ENCODE measurements at places on chromosomes 4 and X.

DNA sequence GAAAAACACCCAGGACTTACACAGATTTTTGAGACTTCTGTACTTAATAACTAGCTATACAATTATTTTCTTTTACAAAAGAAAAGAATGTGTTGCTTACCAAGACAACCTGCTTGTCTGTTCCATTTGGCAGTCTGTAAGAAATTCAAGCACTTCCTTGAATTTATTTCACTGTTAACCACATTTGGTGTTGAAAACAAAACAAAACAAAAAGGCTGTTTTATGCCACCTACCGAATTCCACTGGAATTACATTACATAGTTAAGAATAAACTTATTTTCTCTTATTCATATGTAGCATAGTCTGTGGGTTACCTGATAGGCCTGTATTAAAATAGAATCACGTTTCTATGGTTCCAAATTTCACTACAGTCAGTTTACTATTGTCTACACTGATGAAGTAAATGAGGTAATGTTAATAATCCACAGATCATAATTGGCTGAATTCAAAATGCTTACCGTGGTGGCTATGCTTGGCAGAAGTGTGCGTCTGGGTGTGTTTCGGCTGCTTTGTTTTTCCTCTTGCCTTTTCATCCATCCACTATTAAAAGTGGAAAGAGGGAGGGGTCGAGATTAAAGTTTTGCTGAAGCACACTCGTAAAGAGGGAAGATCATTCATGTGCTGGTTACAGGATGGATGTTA, at the start of gene TLR1:
Gene TLR1 (minus strand): TSS at position 138 of the 642 bp plus-strand sequence. CDS start 5,960 bp downstream, outside the sequence.
- no peak for DNase-seq

DNA sequence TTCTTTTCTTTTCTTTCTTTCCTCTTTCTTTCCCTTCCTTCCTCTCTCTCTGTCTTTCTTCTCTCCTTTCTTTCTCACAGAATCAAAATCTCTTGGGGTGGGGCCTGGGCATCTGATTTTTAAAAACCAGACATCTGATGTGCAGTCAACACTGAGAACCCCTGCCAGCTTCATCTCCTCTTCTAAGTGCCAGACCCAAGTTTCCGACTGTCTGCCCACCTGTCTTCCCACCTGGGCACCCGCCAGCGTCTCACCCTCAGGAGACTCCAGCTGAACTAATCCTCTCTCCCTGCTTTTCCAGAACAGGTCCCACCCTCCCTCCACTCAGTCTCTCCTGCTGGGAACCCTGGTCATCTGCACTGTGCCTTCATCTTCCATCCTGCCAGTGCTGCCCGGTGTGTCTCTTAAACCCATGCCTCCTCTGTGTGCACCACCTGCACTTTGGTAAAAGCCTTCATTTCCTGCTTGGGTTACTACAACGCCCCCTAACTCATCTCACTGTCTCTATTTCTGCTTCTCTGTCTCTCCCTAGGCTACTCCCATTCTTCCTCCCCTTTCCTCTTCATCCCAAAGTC, 2.8 kb downstream of the SOD3 start:
- DNase-seq: no peak

DNA sequence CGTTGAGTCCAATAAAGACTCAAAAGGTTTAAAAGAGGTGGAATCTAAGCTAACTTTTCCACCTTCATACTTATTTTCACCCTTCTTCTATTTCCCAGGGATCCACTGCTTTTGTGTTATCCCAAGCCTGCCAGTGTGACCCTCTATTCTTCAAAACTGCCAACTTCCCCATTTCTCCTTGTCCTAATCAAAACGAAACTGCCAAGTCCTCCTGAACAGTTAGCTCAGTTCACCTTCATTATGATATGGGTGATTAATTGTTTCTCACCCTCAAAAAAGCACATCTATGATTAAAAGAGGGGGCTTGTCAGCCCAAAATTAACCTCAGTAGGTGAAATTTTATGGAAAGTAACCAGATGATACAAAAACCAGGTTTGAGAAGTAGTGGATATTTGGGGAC, 108.4 kb downstream of the GUCY2F start:
- no peak for DNase-seq

DNA sequence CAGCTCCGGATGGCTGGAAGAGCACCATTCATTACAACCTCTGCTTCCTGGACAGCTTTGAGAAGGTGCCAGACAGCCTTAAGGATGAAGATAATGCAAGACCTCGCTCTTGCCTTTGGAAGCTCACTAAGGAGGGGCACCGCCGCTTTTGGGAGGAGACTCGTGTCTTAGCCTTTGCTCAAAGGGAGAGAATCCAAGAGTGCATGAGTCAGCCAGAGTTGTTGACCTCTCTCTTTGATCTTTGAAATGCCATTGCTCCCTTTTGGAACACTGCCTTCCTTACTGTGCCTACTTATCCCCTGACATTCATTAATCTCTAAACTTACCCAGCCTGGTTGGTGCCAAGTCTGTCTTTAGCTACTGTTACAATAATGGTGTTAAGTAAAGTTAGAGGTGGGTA, 1.2 kb downstream of the FOXR2 start:
- DNase-seq: no peak

GRCh38 chr4:178293601-178294000, 851.4 kb upstream of the AGA start:
- no peak for DNase-seq

DNA sequence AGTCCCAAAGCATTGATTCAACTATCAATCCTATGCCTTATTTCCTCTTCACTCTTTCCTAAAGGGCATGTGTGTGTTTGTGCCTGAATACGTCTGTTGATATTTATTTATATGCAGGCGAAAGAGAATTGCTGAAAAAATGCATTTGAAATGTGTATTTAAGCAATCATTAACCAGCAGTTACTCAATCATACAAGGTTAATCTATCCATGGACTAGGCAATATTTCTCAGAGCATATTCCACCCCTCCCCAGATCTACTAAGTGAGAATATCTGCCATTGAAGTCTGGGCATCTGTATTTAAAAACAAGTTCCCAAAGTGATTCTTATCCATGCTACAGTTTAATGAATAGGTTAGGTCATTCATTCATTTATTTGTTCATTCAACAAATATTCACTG, 113.6 kb downstream of the RASGEF1B start:
- no peak for DNase-seq

- no peak for DNase-seq
These were observed 4.0 kb downstream of the CENPU start for GRCh38 chr4:184729946-184730345.

GRCh38 chr4:108774809-108775530, 12.1 kb upstream of the ETNPPL start:
- DNase-seq: no peak

DNA sequence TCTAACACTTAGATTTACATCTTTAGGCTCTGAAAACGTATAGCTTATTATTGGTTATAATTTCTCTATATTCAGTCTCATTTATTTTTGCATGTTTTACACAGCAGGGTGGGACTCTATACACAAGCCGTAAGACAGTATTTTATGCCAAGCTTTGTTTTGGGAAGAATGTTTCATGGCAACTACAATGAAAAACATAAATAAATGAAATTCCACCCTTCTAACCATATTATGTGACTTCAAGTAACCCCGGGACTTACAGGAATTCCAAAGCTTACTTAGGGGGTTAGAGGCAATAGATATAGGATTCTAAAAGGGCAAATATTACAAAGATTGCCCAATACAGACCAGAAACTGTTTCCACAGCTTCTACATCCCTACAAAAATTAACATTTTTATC, 370.9 kb downstream of the PRR32 start:
- no peak for DNase-seq

- no peak for DNase-seq
These were observed 48.6 kb upstream of the AP1S2 start for GRCh38 chrX:15903186-15903681.

GRCh38 chrX:13473442-13474163, 95.8 kb upstream of the EGFL6 start:
- no peak for DNase-seq

GRCh38 chr4:85700362-85700761, 225.4 kb downstream of the ARHGAP24 start:
- no peak for DNase-seq

DNA sequence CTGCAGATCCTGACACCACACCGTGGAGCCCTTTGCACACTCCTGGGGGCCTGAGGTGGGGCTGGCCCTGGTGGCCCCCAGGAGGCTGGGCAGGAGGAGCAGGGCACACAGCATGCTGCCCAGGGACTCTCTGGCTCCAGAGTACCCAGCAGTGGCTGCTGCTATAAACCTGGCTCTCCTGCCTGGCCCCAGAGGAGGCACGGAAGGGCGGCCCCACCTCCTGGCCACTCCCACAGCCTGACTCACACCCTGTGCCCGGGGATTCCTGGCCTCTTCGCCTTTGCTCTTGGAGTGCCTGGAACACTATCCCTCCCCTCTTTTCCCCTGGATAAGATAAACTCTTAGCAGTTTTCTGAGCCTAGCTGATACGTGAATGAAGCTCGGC, at the start of gene PSAPL1:
Gene PSAPL1 (minus strand): TSS at position 165 of the 385 bp plus-strand sequence. CDS start 51 bp downstream, at position 114.
- DNase-seq: no peak

DNA sequence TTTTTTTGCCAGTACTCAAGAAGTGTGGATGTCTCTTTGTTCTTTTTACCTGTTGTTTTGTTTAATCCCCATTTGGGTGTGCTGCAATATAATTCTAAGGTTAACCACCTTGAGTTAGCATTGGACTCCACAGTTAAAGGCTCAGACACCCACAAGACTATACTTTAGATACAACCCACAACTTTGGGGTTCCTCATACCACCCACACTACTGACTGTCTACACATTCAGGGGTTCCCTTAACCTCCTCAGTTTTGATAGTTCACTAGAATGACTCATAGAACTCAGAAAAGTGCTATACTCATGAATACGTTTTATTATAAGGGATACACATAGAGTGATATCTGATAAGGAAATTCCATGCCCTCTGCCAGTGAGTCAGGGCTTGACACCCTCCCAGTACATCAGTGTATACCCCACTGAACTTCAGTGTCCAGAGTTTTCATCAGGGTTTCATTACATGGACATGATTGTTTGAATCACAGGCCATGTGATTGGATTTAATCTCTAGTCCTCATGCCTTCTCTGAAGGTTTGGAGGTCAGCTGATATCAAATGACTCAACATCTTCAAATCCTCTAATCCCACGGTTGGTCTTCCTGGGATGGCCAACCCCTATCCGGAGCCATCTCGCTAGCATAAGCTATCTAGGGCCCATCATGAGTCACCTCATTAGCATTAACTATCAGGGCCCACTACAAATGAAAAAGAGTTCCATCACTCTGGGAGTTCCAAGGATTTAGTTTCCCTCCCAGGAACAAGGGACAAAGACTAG, 357.7 kb upstream of the EMCN start:
- DNase-seq: no peak

All from stimulated activated CD8-positive, alpha-beta memory T cell treated with anti-CD3 and anti-CD28 coated beads, Interleukin-12 subunit alpha, Interleukin-12 subunit beta, amount 100 ng/mL, for 4 hours (primary cell).